Stimulated activated CD8-positive, alpha-beta memory T cell treated with anti-CD3 and anti-CD28 coated beads, Interleukin-15, amount 100 ng/mL, for 1 hour (primary cell): ENCODE measurements at places on chromosomes 7 and 10.

DNA sequence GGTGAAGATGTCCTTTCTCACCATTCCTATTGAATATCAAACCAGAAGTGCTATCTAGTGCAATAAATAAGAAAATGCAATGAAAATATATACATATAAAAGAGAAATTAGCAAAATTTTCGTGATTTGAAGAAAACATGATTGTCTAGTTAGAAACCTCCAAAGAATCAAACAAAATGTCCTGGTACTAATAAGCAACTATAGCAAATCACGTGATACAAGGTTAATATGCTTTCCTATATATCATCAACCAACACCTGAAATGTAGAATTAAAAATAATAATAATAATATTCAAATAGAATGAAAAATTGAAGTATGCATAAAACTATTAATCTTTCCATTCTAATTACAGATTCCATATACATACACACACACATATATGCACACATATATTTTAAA, 183.9 kb upstream of the POM121L12 start:
- DNase-seq = no peak

DNA sequence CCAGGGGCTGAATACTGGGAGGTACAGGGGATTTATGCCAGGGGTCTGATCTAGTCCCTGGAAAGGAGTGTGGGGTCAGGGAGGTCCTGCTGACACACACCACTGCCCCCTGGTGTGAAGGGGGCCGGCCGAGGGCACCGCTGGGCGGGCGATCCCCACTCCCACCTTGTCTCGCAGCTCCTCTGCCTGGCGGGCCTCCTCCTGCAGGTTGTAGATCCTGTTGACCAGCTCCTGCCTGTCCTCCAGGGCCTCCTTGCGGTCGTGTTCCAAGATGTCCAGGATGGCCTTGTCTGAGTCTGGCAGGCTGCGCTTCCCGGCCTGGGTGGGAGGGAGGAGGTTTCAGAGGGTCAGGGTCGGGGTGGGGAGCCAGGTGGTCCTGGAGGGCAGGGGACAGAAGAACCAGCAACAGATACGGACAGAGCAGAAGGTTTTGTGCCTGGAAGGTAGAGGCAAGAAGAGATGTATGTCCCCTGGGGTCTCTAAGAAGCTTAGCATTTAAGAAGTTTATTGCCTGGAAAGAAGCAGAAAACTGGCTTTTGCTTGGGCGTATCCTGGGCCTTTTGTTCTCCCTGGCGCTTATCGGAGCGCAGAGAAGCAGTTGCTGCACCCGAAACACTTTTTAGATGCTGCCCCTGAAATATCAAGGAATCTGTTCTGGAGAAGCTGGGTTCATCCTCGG, 94.5 kb upstream of the GNA12 start:
- no peak for DNase-seq

DNA sequence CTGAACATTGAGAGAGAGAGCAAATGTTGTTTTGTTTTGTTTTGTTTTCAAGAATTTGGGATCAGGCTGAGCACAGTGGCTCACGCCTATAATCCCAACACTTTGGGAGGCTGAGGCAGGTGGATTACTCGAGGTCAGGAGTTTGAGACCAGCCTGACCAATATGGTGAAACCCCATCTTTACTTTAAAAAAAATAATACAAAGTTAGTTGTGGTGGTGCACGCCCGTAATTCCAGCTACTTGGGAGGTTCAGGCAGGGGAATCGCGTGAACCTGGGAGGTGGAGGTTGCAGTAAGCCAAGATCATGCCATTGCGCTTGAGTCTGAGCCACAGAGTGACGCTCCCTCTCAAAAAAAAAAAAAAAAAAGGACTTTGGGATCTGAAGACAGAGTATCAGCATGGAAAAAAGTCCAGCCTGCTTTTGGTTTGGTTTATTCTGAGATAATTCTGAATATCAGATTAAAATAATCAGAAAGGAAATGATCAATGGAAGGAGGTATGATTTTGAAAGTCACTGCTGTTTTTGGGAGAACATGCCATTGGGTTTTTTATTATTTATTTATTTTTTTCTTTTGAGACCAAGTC, 1.9 kb upstream of the ITIH2 start:
- no peak for DNase-seq

DNA sequence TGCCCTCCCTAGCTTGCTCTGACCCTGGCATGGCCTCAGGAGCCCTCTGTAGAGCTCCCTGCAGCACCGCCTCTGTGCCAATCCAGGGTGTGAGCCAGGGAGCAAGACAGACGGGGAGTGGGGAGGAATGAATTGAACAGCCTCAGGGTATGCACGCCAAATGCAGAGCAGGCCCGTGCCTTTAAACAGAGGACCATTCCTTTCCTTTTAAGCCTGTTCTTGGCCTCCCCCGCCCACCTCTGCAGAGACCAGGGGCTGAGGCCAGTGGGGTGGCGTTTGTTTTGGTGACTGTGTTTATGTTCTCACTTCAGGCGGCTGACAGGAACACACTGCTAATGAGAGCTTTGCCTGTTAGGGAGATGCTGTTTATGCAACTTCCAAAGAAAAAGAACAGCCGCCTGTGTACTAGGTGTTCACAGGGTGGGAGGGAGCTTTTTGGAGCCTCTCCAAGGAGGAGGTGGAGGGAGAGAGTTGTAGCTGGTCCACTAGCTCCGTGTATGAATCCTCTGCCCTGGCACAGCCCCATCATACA, 528.1 kb upstream of the DPP6 start:
- no peak for DNase-seq

DNA sequence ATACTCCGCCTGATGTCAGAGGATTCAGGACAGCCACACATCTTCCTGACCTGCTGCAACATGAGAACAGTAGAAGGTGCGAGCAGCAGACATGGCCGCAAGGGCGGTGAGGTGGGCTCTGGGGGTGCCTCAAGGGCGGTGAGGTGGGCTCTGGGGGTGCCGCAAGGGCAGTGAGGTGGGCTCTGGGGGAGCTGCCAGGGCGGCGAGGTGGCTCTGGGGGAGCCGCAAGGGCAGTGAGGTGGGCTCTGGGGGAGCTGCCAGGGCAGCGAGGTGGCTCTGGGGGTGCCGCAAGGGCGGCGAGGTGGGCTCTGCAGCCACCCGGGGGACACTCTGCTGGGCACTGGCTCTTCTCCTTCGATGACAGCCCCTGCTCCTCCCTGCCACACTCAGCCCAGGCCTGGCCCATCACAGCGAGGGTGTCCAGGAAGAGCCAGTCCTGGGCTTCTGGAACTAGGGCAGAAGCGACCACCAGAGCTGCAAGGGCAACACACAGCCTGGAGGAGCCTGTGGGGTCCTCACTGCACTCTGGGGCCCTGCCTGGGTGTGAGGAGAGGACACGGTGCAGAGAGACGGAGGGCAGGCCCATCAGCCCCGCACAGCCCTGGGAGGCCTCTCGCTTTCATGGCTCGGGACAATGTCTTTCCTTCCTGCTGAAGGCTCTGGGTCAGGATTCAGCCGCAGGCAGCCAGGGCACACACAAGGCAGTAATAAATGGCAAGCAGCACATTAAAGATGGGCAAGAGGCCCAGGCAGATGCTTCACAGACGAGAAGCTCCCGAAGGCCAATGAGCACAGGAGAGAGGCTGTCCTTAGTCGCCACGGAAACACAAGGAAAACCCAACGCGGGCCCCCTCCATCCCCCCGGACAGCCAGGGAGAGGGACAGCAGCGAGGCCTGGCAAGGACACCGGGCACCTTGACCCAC, 42.5 kb downstream of the STK32C start:
- DNase-seq = no peak

GRCh38 chr10:74011770-74012169, 13.9 kb downstream of the VCL start:
- no peak for DNase-seq

DNA sequence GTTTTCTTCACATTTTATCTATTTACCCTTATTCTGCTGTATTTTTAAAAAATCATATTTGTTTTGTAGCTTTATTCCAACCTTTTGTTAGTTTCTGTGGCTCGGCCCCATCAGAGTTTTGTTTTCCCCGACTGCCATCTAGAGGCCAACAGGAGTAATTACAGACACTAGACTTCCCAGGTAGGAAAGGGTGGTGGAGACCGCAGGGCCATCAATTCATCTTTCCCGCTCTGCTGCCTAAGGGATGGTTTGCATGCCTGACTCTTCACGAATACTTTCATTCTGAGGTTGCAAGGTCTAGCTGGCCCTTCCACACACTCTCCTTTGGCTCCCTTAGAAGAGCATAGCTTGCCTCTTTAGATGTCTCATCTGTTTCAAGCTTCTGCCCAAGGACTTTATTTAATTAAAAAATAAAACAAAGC, 38.3 kb downstream of the LYZL2 start:
- DNase-seq = no peak

GRCh38 chr7:98662289-98662688, 45.2 kb downstream of the NPTX2 start:
- no peak for DNase-seq

- no peak for DNase-seq
Observed at GRCh38 chr7:2063563-2064260, 169.0 kb downstream of the MAD1L1 start.

GRCh38 chr10:13809427-13809826, 222.7 kb downstream of the PRPF18 start:
- DNase-seq = no peak

GRCh38 chr10:17231788-17232187, 3.7 kb downstream of the VIM start:
- no peak for DNase-seq

DNA sequence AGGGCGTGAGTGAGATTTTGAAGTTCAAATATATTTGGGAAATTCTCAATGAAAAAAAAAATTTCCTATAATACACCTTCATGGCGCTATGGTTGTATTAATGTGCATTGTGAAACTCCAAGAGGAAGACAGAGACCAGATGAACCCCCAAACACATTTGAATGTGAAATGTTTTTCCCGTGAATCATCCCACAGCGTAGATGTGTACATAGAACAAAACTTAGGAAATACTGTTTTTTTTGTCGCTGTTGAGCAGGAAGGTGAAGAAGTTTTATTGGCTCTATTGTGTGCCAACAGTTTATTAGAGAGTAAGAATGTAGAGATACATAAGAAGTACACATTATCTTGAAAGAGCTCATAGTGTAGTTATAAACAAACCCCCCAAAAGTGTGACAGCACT, 134.0 kb downstream of the KCND2 start:
- DNase-seq = no peak

GRCh38 chr10:24039897-24040296, 169.0 kb upstream of the KIAA1217 start:
- no peak for DNase-seq

- DNase-seq = no peak
Observed at GRCh38 chr10:35558276-35558675, 46.9 kb upstream of the GJD4 start.

DNA sequence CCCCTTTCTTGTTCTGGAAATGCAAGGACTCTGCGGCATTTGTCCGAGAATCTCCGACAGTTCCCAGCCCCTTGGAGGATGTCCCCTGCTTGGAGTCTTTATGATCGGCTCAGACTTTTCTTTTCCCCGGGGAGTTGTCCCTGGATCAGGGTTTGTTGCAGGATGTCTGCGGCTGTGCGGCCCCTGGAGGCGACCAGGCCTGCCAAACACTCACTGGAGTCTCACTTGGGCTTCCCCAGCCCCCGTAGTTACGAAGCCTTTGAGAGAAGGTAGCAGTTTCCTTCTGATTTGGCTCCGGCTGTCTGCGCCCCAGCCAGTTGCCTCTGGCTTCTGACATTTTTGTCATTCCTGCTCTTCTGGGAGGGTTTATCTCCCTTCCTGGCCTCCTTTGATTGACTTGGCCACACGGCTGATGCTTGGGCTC, 16.1 kb downstream of the COL26A1 start:
- DNase-seq = no peak

DNA sequence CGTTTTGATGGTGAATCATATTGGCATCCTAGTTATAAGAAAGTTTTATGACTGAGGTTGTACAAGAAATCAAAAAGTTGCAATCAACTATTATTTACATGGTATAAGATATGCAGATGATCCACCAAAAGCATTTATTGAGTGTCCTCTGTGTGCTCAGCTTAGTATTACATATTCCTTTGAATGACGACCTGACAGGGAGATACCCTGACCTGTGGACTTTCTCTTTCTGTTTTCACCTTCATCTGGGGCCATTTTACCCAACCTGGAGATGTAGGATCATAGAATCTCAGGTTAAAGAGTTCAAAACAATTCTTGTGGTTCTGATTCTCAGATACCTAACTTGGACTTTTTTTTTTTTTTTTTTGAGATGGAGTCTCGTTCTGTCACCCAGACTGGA, 269.1 kb upstream of the SORCS1 start:
- no peak for DNase-seq

DNA sequence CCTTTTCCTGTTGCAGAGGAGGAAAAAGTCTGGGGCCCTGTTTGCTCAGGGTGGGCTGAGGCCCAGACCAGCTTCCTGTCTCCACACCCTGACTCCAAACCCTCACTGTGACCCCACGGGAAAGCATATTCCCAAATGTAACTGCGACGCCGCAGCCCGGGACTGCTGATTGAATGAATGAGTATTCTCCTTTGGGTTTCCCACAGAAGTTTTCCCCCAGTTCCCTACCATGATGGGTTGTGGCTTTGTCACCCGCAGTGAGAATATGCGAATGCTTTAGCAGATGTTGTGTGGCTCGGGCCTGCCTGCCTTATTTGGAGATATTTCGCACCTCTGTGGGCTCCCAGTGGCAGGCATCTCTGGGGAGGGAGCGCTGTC, 50.6 kb downstream of the MGMT start:
- DNase-seq = peak; percentile 3
